ENCODE measurements at places on chromosomes 13 and 19.

DNA sequence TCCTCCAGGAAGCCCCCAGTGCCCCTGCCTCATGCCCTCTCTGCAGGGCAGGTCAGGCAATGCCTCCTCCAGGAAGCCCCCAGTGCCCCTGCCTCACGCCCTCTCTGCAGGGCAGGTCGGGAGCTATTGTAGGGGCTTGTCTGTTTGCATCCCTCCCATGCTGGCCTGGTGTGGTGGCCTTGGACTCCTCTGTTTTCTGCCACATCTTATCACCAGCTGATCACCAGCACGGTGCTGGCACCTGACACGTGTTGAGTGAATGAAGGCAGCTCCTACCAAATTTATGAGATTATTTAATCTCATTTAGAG is 51.5 kb upstream of the C13orf46 start:
- no peak for DNase-seq

- DNase-seq, result no peak
These were observed 88.4 kb upstream of the OXGR1 start for GRCh38 chr13:97082461-97083207.

DNA sequence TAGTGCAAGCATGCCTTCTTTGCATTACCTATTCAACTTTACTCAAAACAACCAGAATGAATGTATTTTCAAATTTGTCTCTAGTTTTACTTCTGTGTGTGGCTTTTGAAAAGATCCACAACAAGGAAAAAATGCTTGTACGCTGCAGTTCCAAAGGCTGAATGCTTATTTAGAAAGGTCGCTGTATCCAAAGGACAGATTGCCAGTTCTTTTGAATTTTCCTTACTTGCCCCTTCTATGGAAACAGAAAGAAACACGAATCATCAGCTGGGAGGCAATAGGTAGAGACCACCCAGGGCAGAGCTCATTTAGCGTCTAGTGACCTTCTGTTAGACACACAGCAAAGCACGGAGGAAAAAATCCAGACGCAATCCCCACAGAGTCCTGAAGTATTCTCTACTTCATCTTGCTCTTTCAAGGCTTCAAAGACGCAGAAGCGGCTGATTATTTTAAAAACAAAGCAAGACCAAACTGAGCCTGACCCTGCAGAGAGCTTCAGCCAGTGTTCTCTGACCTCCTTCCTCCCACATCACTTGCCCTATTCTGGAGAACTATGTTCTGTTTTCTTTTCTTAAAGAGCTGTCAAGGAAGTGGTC is 674.6 kb upstream of the SGCG start:
- no peak for DNase-seq

GRCh38 chr19:46298479-46299003 is 1.7 kb downstream of the HIF3A start:
- DNase-seq, result no peak

DNA sequence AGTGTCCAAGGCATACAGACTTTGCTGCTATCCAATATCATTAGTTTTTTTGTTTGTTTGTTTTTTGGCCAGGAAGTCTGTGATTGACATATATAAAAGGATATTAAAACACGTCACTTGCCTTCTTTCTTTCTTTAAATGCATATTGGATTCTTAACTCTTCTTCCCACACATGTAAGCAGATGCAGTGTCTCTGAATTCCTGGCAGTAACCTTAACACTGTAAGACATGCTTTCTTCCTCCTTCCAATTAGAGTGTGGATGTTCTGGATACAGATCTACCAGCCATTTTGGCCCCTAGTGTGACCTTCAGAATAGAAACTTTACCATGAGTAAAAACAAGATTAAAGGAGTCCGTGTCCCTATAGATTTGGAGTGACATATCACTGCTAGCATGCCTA is 967.4 kb upstream of the PRR20A start:
- no peak for DNase-seq

All from caudate nucleus (tissue), 63 donors.